Renal cortical epithelial cell (primary cell): ENCODE measurements at places on chromosomes 13 and 19. TPM values are rescaled to one million over a fixed set of nuclear protein-coding genes. Genes with fewer than 3 reads are reported as not detected.

ZNF578 gene
- 3.5 and 6.5 TPM in 2 replicates for total RNA-seq

CGB3 gene
- total RNA-seq, result not detected in 2 replicates

PRDX2 gene
- 215 and 236 TPM in 2 replicates for total RNA-seq

CNFN gene
- total RNA-seq, result not detected in 2 replicates

PEPD gene
- total RNA-seq, result 41.2 and 51.5 TPM in 2 replicates

VN1R4 gene
- total RNA-seq, result not detected in 2 replicates

ZNF497 gene
- total RNA-seq, result 0.17 and 5.5 TPM in 2 replicates

PNMA8A gene
- total RNA-seq, result 1.2 and 15.4 TPM in 2 replicates

ZNF416 gene
- 4.3 and 6.4 TPM in 2 replicates for total RNA-seq

ZNF677 gene
- 7.1 and 14.5 TPM in 2 replicates for total RNA-seq

PEAK3 gene
- total RNA-seq, result 0.05 TPM in 1 of 2 replicates, not detected in the other

DPF1 gene
- total RNA-seq, result 0.10 TPM in 1 of 2 replicates, not detected in the other

CTXN1 gene
- 18.6 and 41.4 TPM in 2 replicates for total RNA-seq

CYP2A7 gene
- total RNA-seq, result not detected in 2 replicates

CD177 gene
- 1.7 and 2.5 TPM in 2 replicates for total RNA-seq

KIR2DL3 gene
- total RNA-seq, result not detected in 2 replicates

OBI1 gene
- 17.2 and 22.5 TPM in 2 replicates for total RNA-seq

NLRP11 gene
- total RNA-seq, result not detected in 2 replicates

LGALS14 gene
- not detected in 2 replicates for total RNA-seq

SKA3 gene
- 0.30 and 5.7 TPM in 2 replicates for total RNA-seq
